ENCODE measurements at places on chromosomes 4 and X. TPM values are rescaled to one million over a fixed set of nuclear protein-coding genes. Genes with fewer than 3 reads are reported as not detected.

DNA sequence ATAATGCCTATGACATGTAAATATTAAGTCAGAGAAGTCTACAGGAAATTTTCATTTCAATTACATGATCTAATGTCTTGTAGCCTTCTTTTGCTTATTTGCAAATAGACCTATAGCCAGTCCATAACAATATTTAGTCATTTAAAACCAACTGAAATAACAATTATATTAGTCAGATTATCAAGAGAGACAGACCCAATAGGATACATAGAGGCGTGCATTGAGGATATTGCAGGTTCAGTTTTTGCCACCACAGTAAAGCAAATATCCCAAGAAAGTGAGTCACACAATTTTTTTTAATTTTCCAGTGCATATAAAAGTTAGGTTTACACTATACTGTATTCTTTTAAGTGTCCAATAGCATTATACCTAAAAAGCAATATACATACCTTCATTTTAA, 349.7 kb upstream of the ATOH1 start:
- H3K27ac ChIP-seq = no peak overlapping the region
- no peaks in the 10 kb centered on the region for H3K27me3 ChIP-seq
- DNase-seq = no peak
- H3K36me3 ChIP-seq = no peaks in the 10 kb centered on the region
- no peak overlapping the region for H3K4me3 ChIP-seq

DNA sequence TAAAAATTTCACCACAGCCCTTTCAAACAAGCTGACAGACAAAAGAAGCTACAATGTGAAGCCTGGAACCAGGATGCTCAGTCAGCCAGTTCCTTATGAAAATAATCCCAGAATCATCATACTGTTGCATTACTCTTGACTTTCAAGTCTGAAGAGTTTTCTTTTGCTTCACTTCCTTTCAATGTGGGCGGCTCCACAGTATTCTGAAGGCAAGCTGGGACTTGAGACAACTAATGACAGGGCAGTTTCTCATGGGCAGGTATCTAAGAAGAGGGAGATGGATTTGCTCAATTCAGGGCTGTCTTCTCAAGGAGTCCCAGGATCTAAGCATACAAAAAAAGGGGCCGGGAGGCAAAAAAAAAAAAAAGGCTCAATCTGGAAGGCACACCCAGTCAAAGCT, 173.4 kb downstream of the PAPSS1 start:
- no peaks in the 10 kb centered on the region for H3K27me3 ChIP-seq
- H3K4me1 ChIP-seq = no peaks in the 10 kb centered on the region
- no peak overlapping the region for H3K27ac ChIP-seq
- no peak overlapping the region for H3K4me3 ChIP-seq
- DNase-seq = no peak

DNA sequence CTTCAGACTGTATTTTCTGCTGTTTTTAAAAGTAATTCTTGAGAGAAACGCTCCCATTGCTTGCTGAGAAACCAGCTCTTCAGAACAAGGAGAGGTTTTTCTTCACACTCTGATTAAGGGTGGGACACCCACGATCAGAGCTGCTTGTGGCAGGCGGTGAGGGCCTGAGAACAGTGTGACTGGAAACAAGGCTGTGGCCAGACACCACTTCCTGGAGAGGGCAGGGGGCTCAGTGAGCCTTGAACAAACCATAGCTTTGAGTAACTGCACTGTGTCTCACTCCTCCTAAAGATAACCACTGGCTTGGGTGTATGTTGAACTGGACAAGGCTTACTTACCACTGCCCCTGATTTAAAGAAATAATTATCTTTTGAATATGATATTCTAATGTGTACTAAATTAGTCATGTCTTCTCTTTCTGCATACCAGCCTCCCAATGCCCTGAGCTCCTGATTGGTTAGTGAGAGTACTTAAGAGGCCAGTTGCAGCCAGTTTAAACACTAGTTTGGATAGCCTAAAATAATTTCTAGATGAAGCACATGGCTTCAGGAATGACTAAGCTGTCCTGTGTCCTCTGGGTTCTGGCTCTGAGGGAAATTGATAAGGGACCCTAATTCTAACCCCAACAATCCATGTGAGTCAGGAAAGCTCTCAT, 3.7 kb upstream of the GPR82 start:
- no peak overlapping the region for H3K27ac ChIP-seq
- H3K4me1 ChIP-seq = no peaks in the 10 kb centered on the region
- no peak for DNase-seq
- no peaks in the 10 kb centered on the region for H3K27me3 ChIP-seq
- H3K4me3 ChIP-seq = no peak overlapping the region

DNA sequence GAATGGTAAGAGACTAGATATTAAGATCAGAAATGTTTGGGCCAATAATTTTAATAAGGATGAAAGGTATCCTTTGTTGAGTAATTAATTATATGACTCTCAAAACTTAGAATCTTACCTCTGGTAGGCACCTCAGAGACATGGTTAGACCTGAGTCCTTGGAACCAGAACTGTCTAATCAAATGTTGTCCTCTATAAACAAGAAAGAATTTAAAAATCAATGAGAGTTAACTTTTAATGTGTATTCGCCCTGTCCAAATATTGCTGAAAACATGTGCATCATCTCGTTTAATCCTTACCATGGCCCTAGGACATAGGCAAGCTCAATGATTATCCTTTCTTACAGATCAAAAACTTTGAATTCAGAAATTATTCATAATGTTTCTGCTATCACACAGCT, 24.0 kb upstream of the NUDT11 start:
- DNase-seq = no peak
- no peak overlapping the region for H3K4me3 ChIP-seq
- no peaks in the 10 kb centered on the region for H3K4me1 ChIP-seq

- H3K27me3 ChIP-seq = no peaks in the 10 kb centered on the region
- H3K4me3 ChIP-seq = no peak overlapping the region
- no peak for DNase-seq
- no peak overlapping the region for H3K27ac ChIP-seq
These were observed 41.8 kb upstream of the PDLIM5 start for GRCh38 chr4:94409962-94410361.

- no peaks in the 10 kb centered on the region for H3K36me3 ChIP-seq
- DNase-seq = no peak
These were observed 1311.6 kb downstream of the RAPGEF2 start for GRCh38 chr4:160414496-160414895.

- no peak overlapping the region for H3K27ac ChIP-seq
- H3K4me3 ChIP-seq = no peak overlapping the region
- no peak for DNase-seq
- H3K4me1 ChIP-seq = peaks cover 5% of the 10 kb centered on the region
- H3K36me3 ChIP-seq = no peaks in the 10 kb centered on the region
- peaks cover 6% of the 10 kb centered on the region for H3K27me3 ChIP-seq
These were observed 13.7 kb downstream of the MSX1 start for GRCh38 chr4:4873203-4873602.

The TECRL gene
- total RNA-seq = not detected

The FGFBP2 gene
- not detected for total RNA-seq

Measured in ovary (tissue), 10 donors.